Osteocyte (in vitro differentiated cells): ENCODE measurements at places on chromosomes 11 and 22. TPM values are rescaled to one million over a fixed set of nuclear protein-coding genes. Genes with fewer than 3 reads are reported as not detected.

DNA sequence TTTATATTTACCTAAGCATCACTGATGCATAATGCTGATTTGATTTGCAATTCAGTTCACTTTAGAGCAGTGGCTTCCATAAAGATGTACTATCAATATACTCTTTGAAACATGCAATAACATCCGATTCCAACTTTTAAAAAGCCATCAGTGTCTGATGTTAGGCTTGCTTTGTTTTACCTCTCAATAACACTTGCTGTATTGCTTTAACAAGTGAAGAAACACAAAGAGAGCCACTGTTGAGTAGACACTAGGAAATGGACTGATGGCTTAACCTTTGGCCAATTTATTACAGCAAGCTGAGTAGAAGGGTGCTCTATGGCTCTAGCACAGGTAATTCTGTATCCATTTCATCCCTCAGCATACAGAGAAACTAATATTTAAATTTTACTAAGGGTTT is 122.1 kb downstream of the FCHSD2 start:
- H3K36me3 ChIP-seq = peaks cover 15% of the 10 kb centered on the region
- no peak overlapping the region for H3K27ac ChIP-seq
- H3K4me3 ChIP-seq = no peak overlapping the region
- no peaks in the 10 kb centered on the region for H3K27me3 ChIP-seq

DNA sequence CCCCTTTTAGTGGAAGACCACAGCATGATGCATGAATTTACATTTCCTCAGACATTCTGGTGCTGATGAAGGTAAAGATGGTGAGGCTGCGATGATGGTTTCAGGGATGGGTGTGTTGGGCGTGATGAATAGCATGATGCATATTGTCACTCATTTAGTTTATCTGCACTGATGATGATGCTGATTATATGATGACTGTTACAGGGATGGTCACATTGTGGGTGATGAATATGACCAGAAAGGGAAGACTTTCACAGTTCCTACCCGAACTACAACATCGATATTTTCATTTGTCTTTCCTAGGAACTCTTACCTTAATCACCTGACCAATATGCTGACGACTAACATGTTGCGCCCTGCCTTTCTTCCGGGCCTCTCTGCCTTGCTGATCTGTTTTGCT is 47.4 kb upstream of the EHF start:
- H3K4me1 ChIP-seq = no peaks in the 10 kb centered on the region
- no peaks in the 10 kb centered on the region for H3K36me3 ChIP-seq
- H3K27me3 ChIP-seq = peaks cover 58% of the 10 kb centered on the region
- no peak overlapping the region for H3K27ac ChIP-seq

GRCh38 chr11:124724979-124725718 is 14.6 kb upstream of the NRGN start:
- no peak overlapping the region for H3K4me3 ChIP-seq
- H3K36me3 ChIP-seq = no peaks in the 10 kb centered on the region
- no peak for DNase-seq
- no peak overlapping the region for H3K27ac ChIP-seq

DNA sequence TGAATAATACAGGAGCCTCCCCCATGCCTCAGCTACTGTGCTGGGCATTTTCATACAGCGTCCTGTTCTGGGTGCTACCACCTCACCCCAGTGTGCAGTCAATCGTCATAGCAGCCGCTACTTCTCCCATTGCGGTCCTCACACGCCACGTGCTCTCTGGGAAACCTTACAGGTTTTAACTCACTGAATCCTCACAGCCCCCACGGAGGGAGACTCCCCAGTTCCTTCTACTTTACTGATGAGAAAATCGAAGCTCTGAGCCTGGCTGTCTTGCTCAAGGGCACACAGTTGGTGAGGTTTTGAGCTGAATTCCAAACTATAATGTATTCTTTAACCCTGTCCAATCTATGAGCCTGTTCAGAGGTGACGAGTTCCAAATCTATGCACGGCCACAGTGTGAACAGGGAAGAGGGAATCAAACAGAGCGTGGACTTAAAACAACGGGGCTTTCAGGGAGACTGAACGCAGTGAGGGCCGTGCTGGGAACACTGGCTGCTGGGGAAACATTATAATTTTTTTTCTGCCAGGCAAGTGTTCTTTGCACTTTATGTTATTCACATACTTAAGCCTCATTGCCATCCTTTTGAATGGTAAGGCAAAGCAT is 421.5 kb downstream of the BRD1 start:
- H3K4me3 ChIP-seq = no peak overlapping the region
- H3K27me3 ChIP-seq = no peaks in the 10 kb centered on the region
- H3K36me3 ChIP-seq = no peaks in the 10 kb centered on the region
- H3K27ac ChIP-seq = peak overlapping the region; percentile 56
- H3K4me1 ChIP-seq = peaks cover 40% of the 10 kb centered on the region
- DNase-seq = peak; percentile 59

- DNase-seq = no peak
- H3K27ac ChIP-seq = no peak overlapping the region
- peaks cover 3% of the 10 kb centered on the region for H3K36me3 ChIP-seq
- no peaks in the 10 kb centered on the region for H3K4me1 ChIP-seq
Observed at GRCh38 chr22:17114173-17114897, 6.8 kb downstream of the TMEM121B start.

- H3K27ac ChIP-seq = no peak overlapping the region
- peaks cover 3% of the 10 kb centered on the region for H3K36me3 ChIP-seq
- peaks cover 4% of the 10 kb centered on the region for H3K27me3 ChIP-seq
- H3K4me3 ChIP-seq = no peak overlapping the region
- no peak for DNase-seq
- H3K4me1 ChIP-seq = peaks cover 3% of the 10 kb centered on the region
Observed at GRCh38 chr11:34379539-34379938, 21.7 kb upstream of the ABTB2 start.

- no peaks in the 10 kb centered on the region for H3K27me3 ChIP-seq
- peaks cover 60% of the 10 kb centered on the region for H3K4me1 ChIP-seq
- no peaks in the 10 kb centered on the region for H3K36me3 ChIP-seq
Observed at GRCh38 chr11:128052912-128053641, 534.3 kb downstream of the ETS1 start.

GRCh38 chr22:29780748-29781676 is 13.8 kb downstream of the UQCR10 start:
- H3K4me1 ChIP-seq = peaks cover 28% of the 10 kb centered on the region
- peak overlapping the region; percentile 79 for H3K27ac ChIP-seq
- no peaks in the 10 kb centered on the region for H3K36me3 ChIP-seq
- DNase-seq = no peak
- H3K4me3 ChIP-seq = no peak overlapping the region

Gene SESN3
- 84.8 and 91.6 TPM in 2 replicates for total RNA-seq

Gene BLID
- total RNA-seq = 1.0 and 1.4 TPM in 2 replicates

Gene POU2AF1
- total RNA-seq = not detected in 2 replicates
